Testis (tissue), 5 donors: ENCODE measurements at places on chromosomes 1 and 21. TPM values are rescaled to one million over a fixed set of nuclear protein-coding genes. Genes with fewer than 3 reads are reported as not detected.
A peak's percentile ranks its signal among the peaks of the same experiment; 100 is the strongest.

- no peak for DNase-seq
These were observed 50.3 kb upstream of the SCYL3 start for GRCh38 chr1:169943963-169944526.

- no peak for DNase-seq
These were observed 24.9 kb upstream of the PARP1 start for GRCh38 chr1:226432586-226433340.

GRCh38 chr21:32055305-32055704 is 182.5 kb downstream of the HUNK start:
- no peak for DNase-seq

- no peak for DNase-seq
These were observed 37.9 kb downstream of the WDR3 start for GRCh38 chr1:117967477-117967876.

DNA sequence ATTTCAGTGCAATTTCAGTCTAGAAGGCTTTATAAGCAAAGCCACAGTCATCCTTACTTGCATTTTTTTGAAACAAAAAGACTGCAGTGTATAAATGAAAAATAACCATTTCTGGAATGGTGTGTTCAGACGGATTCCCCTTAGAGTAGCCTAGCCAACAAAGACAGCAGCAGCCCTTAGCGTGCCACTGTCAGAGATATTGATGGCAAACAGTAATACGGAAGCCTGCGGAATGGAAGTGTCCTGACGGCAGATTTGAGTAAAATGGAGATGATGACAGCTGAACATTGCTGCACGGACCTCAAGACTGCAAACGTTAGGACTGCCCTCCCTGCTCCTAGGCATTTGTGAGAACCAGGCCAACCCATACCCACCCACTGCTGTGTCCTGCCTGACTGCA is 54.7 kb downstream of the PDE9A start:
- DNase-seq: no peak

- DNase-seq: no peak
These were observed 3.1 kb downstream of the OLIG2 start for GRCh38 chr21:33028773-33029384.

GRCh38 chr1:48725341-48726046 is 51.2 kb downstream of the BEND5 start:
- no peak for DNase-seq

DNA sequence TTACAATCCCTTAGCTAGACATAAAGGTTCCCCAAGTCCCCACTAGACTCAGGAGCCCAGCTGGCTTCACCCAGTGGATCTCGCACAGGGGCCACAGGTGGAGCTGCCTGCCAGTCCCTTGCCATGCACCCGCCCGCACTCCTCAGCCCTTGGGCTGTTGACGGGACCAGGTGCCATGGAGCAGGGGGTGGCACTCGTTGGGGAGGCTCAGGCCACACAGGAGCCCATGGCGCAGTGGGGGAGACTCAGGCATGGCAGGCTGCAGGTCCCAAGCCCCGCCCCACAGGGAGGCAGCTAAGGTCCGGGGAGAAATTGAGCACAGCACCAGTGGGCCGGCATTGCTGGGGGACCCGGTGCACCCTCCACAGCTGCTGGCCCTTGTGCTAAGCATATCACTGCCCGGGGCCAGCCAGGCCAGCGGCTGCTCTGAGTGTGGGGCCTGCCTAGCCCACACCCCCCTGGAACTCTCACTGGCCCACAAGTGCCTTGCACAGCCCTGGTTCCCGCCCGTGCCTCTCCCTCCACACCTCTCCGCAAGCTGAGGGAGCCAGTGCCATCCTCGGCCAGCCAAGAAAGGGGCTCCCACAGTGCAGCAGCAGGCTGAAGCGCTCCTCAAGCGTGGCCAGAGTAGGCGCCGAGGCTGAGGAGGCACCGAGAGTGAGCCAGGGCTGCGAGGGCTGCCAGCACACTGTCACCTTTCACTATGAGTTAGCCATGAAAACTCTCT is 117.8 kb downstream of the LIPI start:
- DNase-seq: no peak

- peak; percentile 61 for DNase-seq
These were observed 16.7 kb downstream of the POU3F1 start for GRCh38 chr1:38029685-38030511.

DNA sequence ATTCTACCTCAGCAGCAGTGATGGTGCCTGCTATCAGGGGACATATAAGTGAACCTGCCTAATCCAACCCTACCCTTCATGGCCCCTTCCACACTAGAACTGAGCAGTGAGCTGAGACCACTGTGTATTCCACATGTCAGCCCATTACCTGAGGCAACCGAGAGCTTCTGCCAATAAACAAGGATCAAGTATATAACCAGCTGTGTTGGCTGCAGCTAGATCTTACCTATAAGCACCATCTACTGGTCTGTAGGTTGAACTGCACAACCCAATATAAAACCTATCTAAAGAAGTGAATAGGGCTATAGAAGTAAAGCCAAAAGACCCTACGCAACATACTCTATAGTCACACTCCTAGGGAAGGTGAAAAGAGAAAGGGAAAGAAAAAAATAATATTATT is 376.9 kb downstream of the HHIPL2 start:
- DNase-seq: no peak

DNA sequence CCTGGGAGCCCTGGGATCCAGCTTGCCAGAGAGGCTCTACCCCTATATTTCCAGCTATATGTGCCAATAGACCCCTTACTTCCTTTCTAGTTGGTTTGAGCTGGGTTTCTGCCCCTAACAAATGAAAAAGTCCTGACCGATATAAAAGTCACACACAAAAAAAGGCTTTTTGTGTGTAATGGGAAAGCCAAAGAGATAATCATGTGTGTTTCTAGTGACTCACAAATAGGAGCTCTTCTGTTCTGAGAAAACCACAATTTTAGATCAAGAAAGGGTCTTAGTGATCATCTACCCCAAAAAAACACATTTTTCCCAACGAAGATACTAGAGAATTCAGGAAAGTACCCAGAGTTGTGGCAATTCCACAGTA is 23.0 kb upstream of the PLEKHA6 start:
- no peak for DNase-seq

DNA sequence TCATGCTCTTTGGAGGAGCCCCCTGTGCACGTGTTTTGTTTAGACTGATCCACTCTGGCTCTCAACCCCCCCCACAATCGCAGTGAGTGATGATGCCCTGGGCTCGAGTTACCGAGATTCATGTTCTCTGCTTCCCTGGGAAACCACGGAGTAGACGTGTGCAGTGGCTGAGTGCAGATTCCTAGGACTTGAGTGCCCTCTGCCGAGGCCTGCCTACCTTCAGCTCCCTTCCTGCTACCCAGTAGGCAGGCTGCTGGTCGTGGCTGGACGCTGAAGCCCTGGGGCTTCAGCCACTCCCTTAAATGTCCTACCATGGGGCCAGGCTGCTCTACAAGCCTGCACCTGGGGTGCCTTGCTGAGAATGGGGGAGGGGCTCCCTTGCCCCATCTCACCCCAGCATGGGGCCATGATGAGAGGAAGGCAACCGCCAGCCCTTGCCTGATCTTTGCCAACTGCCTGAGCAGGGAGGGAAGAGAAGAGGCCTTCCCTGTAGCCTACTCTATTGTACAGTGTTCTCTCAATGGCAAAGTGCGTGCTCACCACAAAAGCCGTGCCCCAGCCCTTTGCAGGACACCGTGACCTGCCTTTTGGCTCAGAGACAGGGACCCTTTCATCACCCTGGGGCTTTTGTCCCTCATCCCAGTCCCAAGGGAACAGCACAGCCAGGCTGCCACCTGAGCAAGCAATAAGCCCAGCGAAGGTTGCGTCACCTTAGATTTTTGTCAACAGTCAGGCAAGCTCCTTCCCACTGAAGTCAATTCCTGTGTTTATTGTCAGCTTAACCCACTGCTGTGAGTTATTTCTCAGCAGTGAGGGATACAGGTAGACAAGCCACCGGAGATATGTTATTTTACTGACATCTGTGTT is 4.1 kb upstream of the GRIK3 start:
- DNase-seq: peak; percentile 80

- DNase-seq: no peak
These were observed 30.0 kb downstream of the PODN start for GRCh38 chr1:53091841-53092645.

DNA sequence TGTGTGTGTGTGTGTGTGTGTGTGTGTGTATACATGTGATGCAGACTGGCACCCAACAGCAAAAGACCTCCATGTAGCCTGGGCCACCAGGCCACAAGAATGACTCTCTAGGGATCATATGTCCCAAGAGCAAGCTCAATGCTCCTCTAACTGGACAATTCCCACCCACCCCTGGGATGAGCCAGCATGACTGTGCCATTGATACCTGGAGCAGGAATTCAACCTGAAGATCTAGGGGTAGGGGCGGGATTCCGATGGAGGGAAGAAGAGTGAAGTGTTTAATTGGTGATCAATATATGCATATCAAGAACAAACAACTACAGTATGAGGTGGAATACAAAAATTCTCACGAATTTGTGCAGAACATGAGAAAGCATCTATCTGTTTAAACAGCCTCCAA is 136.2 kb downstream of the PSMG1 start:
- no peak for DNase-seq

GRCh38 chr1:228295201-228295600 is 87.4 kb downstream of the OBSCN start:
- no peak for DNase-seq

DNA sequence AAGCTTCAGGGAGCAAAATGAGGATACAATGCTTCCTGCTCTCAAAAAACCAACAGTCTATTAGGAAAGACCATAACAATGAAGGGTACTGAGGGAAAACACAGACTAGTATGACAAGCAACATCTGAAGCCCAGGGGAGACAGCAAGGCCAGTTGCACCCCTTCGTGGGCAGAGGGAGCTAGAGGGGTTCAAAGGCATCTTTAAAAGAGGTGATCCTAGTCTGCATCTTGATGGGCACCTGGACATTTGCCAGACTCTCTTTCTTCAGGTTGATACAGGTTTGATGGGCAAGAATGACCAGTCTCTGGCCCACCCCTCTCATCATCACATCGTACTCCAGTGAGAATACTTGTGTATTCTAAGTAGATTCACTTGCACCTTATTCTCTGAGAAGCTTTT is 177.7 kb downstream of the VAV3 start:
- DNase-seq: no peak

- no peak for DNase-seq
These were observed 36.7 kb upstream of the RASAL2 start for GRCh38 chr1:178057141-178057765.

- DNase-seq: no peak
These were observed 38.7 kb downstream of the MAPKAPK2 start for GRCh38 chr1:206723462-206723804.

GRCh38 chr1:20511518-20512428 is 3.8 kb upstream of the MUL1 start:
- DNase-seq: no peak

DNA sequence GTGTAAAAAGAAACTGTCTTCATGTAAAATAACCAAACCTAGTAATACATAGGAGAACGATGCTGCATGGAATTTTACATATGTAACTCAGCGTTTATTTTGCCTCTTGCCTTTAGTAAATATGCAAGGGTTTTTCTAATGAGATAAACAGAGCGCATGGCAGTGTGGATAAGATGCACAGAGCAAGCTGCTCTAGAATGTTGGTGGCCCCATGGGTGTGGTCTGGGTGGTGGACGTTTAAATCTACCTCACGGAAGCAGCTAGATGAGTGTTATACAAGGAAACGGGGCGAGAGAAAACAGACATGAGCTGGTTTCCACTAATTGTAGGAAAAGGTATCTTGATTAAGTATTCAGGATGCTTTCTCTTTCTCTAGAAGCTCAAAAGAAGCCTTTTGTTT is 205.9 kb downstream of the DSCAM start:
- no peak for DNase-seq

DNA sequence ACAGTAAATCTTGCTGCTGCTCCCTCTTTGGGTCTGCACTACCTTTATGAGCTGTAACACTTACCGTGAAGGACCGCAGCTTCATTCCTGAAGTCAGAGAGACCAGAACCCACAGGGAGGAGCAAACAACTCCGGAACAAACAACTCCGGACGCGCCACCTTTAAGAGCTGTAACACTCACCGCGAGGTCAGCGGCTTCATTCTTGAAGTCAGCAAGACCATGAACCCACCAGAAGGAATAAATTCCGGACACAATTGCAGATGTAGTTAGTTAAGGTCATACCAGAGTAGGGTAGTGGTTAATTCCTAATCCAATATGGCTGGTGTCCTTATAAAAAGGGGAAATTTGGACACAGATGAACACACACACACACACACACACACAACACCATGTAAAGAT is 37.7 kb downstream of the VTCN1 start:
- DNase-seq: no peak

GRCh38 chr1:26696654-26697430 is 1.0 kb downstream of the ARID1A start:
- peak; percentile 49 for DNase-seq

DNA sequence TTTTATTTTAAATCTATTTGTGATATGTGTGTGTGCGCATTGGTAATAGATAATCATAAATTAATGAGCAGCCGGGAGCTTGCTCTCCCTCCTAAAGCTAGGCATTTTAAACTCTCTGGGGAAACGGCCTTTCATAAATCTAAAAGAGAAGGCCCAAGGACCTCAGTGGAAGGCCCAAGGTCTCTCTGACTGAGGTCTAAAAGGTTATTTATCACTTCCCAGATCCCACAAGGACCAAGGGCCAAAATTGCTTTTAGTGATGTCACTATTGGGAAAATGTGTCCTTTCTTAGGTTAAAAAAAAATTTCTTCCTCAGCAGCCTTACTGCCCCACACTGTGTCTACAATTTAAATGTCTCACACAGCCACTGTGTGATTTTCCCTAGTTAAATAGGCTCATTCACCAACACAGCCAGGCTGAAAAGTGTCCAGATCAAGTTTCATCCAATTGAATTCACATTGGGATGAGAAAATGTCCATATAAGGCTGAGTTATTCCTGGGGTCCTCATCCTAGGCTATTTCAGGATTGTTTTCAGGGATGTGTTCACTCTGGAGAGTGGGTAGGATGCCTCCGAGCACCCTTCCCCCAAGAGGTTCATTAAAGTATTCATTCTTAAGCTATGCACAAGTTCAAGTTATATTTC is 46.1 kb downstream of the SLC44A3 start:
- no peak for DNase-seq

GRCh38 chr1:118101999-118102398 is 83.0 kb downstream of the SPAG17 start:
- DNase-seq: no peak

GRCh38 chr1:52668711-52669110 is 29.4 kb downstream of the COA7 start:
- no peak for DNase-seq

Gene DIO1
- not detected for total RNA-seq

Gene SLC16A4
- 8.2 TPM for total RNA-seq

Gene MROH9
- 1.1 TPM for total RNA-seq

Gene ORC1
- total RNA-seq: 5.7 TPM

Gene BCL2L15
- total RNA-seq: 0.68 TPM

Gene THEM5
- not detected for total RNA-seq

Gene LDLRAD1
- total RNA-seq: 1.2 TPM

Gene TTC39A
- 121 TPM for total RNA-seq

Gene NTMT2
- total RNA-seq: not detected

Gene SCP2
- total RNA-seq: 103 TPM

Gene CAMTA1
- total RNA-seq: 119 TPM

Gene OR2L5
- total RNA-seq: 0.55 TPM
